ENCODE measurements at places on chromosomes 5 and 9.

GRCh38 chr5:96528826-96529474 lies 95.9 kb upstream of the PCSK1 start:
- DNase-seq: no peak

GRCh38 chr5:13278148-13278547 lies 666.3 kb downstream of the DNAH5 start:
- DNase-seq: no peak

GRCh38 chr5:65943771-65944170 lies 17.4 kb downstream of the ERBIN start:
- no peak for DNase-seq

GRCh38 chr5:148926207-148926606 lies 99.8 kb downstream of the ADRB2 start:
- no peak for DNase-seq

DNA sequence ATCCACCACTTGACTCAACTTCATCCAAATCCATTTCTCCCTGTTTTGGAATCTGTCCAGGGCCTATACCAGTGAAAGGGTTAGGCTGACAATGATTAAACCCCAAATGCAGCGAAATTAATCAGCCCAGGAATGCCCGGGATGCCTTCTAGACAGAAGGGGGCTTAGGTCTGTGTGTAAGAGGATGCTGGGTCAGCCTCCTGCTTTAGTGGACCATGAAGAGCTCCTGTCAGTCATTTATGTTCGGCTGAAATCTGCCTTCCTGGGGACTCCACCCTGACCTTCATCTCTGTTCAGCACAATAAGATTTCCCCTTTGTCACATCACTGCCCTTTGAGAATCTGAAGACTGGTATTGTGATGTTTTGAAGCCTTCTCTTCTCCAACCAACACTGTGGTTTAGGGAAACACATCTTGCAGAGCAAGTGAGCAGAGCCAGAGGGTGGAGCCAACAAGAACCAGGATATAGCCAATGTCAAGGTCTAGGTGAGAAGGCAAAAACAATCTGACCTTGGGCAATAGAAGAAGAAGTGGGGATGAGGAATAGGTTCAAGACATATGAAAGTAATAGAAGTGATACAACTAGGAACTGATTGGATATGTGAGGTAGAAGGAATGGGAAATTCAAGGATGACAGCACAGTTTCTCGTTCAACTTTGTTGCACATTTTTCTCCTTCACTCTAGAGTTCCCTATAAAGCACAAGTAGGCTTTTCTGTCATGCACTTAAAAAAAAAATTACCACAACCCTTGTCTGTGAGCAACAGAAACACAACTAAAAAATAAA lies 234.4 kb downstream of the ARHGAP26 start:
- no peak for DNase-seq

DNA sequence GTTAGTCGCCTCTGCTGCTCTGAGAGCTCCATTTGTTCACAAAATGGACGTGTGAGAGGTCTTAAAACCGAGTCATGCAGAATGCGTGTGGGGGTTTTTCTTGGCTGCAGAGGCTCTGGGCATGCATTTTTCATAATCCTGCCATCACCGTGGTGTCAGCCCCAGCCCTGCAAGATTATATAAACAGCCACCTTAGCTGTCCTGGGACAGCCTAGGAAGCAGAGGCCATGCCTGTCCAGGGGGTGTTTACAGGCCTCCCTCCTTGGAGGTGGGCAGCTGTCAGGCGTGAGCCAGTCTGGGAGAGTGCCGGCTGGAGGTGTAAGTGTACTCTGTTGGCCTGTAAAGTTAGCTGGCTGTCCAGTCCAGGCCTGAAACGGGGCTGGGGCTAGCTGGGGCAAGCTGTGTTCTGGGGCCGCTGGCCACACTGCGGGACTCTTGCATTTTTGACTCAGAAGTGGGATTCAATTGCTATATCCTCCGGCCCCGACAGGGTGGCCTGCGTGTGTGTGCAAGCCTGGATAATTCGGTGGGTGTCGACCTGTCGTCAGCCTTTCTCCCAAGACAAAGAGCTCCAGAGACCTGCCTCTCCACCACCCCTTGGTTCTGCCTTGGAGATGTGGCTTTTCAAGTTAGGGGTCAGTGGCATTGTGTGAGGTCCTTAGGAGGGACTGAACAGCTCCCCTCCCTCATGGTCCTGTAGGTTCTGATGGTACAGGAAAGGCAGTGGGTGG lies 2.4 kb downstream of the WNK2 start:
- DNase-seq: no peak

DNA sequence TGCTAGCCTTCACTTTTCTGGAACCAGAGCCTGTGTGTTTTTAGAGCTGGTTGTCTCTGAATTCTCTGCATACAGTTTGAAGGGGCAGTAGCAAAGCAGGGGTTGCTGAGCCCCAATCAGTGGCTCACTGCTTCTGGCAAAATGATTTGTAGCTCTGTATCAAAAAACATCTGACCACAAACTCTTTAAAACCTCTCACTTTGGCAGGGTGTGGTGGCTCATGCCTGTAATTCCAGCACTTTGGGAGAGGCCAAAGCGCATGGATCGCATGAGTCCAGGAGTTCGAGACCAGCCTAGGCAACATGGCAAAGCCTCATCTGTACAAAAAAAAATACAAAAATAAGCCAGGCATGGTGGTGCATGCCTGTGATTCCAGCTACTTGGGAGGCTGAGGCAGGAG lies 28.3 kb upstream of the APC start:
- no peak for DNase-seq

DNA sequence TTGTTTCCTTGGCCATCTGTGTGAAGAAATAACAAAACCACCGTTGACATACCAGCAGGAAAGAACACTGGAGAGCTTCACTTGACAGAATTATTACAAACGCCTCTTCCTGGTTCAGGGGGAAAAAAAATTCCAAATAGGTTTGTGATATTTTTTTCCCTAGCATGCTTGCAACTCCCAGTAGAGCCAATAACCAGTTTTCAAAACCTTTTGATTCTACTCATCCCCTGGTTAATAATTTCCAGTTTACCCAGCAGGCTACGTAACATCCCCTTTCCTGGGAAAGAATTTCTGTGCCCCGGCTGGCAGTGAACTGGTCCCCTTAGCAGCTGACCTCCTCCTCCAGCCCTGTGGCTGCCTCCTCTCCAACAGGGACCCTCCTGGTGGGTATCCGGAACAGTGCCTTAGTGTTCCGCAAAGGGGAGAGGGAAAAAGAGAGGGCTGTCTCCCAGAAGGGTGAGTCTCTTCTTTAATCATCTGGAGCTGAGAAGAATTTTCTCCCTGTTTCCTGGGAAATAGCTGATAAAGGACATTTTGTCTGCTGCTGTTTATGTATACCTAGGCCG lies 72.8 kb upstream of the BOD1 start:
- no peak for DNase-seq

GRCh38 chr5:57725658-57726504 lies 243.3 kb upstream of the ACTBL2 start:
- peak; percentile 22 for DNase-seq

Data from HFF-Myc (cell line).